GM23338 (cell line): ENCODE measurements at places on chromosomes 3 and 15. TPM values are rescaled to one million over a fixed set of nuclear protein-coding genes. Genes with fewer than 3 reads are reported as not detected.

GRCh38 chr15:90009301-90010022, 8.3 kb downstream of the ZNF710 start:
- DNase-seq: no peak

- no peak for DNase-seq
Measured at GRCh38 chr15:83107841-83108181, 366 bp downstream of the TM6SF1 start.

GRCh38 chr15:88255484-88256278, 858 bp downstream of the NTRK3 start:
- DNase-seq: peak; percentile 81

The BUB1B gene
- total RNA-seq: 113 and 160 TPM in 2 replicates

DNA sequence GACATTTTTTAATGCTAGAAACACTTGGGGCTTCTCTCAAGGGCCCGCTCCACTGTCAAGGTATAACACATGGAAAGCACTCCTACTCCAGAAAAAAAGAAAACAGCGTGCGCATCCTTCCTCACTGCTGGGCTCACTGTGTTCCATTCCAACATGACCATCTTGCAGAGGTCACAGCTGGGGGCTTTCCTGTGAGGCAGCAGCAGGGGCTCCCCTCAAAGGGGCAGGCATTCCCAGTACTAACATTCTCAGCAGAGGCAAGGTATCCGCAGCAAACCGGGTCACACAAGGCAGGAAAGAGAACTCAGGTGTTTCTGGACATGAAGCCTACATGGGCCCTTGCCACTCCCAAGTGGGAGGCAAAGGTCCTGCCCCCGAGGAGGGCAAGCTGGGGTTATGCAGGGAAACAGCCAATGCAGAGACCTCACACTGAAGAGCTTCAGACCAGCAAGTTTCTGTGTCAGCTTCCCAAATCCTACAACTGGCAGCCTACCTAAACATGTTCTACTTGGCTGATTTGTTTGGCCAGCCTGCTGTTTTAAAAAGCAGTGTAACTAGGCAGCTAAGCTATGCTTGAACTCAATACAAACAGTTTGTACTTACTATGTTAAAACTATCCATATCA, 6.4 kb downstream of the BDH1 start:
- DNase-seq: peak; percentile 35

DNA sequence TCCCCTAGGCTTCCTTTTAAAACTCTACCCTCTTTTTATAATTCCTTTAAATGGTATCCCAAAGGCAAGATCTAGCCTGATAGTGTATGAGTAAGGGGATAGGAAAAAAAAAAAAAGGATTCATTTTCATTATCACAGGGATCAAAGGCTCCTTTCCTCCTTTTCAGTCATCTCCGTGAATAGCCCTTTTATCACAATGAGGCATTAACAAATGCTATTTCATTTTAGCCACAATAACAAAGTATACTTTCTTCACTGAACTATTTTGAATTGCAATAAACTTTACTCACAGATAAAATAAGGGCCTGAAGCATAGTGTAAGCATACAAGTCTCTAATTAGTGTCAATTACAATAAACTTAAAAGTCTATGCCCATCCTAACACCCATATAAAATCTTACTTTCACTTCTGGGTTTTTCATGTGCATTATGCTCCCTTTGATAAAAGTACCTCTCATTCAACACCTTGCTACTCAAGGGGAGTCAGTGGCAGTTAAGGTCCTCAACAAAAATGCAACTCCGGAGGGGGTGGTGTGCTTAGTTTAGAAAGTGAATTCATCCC, 8.6 kb downstream of the HIGD1A start:
- no peak for DNase-seq

- no peak for DNase-seq
Measured at GRCh38 chr15:60835974-60836373, 357.0 kb upstream of the ICE2 start.

The IL17RB gene
- total RNA-seq: 5.7 and 8.3 TPM in 2 replicates

DNA sequence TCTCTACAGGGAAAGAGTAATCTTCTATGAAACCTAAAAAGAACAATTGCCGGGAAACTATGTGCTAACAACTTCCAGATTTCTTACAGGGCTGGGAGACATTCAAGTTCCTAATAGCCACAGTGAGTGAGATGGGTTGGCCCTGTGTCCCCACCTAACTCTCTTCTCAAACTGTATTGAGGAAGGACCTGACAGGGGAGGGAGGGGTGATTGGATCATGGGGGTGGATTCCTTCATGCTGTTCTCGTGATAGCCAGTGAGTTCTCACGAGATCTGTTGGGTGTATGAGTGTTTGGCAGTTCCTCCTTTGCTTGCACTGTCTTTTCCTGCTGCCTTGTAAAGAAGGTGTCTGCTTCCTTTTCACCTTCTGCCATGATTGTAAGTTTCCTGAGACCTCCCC, 958.7 kb downstream of the AGBL1 start:
- peak; percentile 31 for DNase-seq

DNA sequence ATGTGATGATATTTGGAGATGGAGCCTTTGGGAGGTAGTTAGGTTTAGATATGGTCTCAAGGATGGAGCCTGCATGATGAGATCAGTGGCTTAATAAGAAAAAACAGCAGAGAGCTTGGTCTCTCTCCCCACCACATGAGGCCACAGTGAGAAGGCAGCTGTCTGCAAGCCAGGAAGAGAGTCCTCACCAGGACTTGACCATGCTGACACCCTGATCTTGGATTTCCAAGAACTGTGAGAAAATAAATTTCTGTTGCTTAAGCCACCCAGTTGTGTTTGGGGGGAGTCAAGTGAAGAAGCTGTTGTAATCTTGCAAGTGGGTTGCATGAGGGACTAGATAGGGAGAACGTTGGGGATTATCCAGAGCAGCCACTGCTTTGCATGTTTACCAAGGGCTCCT, 62.3 kb upstream of the TNFAIP8L3 start:
- DNase-seq: no peak

GRCh38 chr3:13332158-13332557, 88.0 kb downstream of the NUP210 start:
- no peak for DNase-seq

GRCh38 chr3:190116551-190117067, 4.1 kb downstream of the P3H2 start:
- DNase-seq: no peak
